EL (cell line): ENCODE measurements at places on chromosomes 1 and 21.

GRCh38 chr1:62810420-62811274 lies 26.7 kb downstream of the ATG4C start:
- no peak for DNase-seq

GRCh38 chr1:77889671-77890070 lies 1.2 kb downstream of the NEXN start:
- DNase-seq = peak; percentile 86

- no peak for DNase-seq
Observed at GRCh38 chr1:110680036-110680735, 5.4 kb upstream of the KCNA3 start.

DNA sequence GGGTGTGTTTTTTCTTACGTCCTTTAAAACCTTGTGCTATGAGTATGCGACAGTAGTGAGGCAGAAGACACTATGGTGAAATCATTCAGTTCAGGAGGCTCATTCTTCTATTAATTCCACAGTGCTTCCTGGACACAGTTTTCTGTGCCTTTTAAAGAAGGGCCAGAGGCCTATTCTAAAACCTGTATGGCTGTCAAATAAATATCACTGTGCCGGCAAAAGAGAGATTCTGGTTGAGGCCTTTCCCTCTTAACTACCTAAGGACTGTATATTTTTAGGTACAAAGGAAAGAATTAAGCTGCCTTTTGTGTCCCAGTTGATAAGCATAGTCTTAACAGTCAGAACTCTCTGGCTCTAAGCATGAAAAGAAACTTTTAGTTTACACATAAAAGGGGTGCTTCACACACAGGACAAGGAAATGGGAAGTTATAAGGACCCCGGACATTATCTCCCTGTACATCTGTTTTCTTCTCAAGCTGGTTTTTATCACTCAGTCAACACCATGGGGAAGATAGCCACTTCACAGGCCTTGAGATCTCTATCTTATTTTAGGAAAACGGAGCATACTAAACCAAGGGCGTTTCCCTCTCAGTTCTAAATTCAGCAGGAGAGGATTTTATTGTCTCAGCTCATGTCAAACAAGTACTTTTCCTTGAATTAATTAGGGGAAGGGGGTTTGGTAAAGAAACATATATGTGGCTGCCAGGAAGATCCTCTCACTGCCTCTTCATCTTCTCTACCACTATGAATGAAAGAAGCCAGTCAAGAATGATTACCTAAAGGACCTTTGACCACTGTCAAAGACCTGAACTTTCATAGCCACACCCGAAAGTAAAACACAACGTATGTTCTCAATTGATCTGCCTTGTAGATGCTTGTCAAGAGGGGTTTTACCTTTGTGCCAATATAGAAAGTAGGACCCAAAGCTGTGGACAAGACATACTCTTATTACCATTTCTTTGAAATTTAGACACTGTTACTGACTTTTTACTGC lies 71.4 kb upstream of the HSPA13 start:
- no peak for DNase-seq

GRCh38 chr1:59146651-59147358 lies 150.1 kb upstream of the FGGY start:
- peak; percentile 65 for DNase-seq

DNA sequence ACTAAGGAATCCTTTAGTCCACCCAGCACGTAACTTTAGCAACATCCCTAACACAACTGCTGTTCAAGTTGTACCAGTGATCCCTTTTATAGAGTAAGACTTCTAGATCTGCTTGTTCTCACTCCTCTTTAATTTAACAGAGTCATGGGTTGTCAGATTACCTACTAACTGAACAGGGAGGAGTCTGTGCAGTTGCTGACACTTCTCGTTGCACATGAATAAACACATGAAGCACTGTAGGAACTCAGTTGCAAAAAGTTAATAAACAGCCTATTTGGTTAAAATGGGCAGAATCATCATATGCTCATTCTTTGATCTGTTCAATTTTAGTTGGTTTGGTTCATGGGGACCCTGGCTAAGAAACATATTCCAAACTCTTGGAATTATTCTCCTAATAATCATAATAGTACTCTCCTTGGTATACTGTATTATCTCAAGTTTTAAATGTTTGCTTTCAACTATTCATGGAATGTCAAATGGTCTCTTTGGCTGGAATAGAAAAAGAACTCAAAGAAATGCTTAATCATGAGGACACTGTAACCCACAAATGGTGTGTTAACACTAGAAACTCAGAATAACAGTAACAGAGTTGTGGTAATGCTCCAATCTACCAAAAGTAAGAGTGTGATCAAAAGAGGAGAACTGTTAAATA lies 15.6 kb downstream of the PLPPR5 start:
- no peak for DNase-seq

DNA sequence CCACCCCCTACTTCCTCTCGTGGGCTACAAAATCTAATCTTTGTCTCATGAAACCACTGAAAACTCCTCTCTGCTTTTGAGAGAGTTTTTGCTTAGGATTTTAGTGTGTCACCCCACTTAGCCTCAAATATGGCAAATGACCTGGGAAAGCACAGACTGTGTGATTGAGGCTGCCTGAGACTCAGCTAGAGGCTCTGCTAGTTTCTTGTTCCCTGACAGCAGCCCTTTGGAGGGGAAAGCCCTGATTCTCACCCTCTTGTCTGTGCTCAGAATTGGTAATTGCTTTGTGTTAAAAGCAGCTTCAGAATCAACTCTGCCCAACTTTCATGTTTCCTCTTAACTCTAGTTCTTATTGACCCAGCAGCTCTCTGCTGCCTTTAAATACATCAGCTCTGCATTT lies 85.6 kb upstream of the ZP4 start:
- no peak for DNase-seq

- peak; percentile 45 for DNase-seq
Observed at GRCh38 chr1:115429884-115430283, 91.8 kb upstream of the NGF start.

DNA sequence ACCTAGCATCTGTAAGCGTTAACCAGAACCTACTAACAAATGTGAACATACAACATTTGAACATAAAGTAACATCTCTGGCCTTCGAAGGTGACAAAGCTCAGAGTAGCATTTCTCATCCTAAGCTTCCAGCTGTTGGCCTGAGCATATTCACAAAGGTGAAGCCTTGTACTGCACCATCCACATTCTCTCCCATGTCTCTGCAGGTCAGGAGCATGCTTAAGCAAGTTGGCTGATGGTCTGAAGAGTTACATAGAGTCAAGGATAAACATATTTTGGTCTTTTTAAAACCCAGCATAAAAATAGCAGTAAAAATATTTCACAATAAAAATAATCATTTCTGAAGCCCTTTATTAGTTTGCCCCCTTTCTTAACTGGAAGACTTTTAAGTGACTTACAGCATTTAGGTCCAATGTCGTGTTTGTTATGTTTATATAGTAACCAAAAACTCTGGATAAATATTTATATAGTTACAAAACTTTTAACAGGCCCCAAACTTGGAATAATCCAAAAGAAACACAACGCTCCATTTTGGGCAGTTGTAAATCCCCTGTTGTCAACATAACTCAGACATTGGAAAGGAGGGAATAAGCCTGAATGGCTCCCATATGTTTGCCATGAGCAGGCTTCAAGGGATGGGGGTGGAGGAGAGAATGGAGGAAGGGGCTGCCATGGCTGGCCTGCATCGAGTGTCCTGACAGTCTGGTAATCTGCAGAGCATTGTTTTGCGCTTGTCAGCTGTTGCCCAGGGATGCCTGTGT lies 42.8 kb upstream of the ENAH start:
- DNase-seq = no peak

GRCh38 chr1:99305626-99306025 lies 41.3 kb downstream of the PLPPR4 start:
- DNase-seq = peak; percentile 61

GRCh38 chr1:226870026-226870400 lies 403 bp upstream of the PSEN2 start:
- peak; percentile 53 for DNase-seq

DNA sequence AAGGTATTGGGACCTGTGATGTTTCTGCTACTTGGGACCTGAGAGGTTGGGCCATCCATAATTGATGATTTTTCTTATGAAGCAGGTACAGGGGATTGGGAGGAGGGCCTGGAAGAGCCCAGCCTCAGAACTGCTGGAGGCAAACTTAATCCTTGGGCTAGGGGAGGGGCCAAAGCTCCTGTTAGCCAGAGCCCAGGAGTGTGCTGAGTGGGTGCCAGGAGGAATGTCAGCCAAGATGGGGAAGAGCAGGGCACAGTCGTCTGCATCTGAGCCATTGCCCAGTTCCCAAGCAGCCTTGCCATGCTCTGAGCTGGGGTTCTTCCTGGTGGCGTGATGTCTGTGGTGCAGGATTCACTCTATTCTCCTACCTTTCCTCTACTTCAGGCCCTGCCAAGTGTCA lies 5.8 kb downstream of the MAPKAPK2 start:
- no peak for DNase-seq

- peak; percentile 83 for DNase-seq
Observed at GRCh38 chr1:1906185-1907097, 8.6 kb upstream of the CALML6 start.

DNA sequence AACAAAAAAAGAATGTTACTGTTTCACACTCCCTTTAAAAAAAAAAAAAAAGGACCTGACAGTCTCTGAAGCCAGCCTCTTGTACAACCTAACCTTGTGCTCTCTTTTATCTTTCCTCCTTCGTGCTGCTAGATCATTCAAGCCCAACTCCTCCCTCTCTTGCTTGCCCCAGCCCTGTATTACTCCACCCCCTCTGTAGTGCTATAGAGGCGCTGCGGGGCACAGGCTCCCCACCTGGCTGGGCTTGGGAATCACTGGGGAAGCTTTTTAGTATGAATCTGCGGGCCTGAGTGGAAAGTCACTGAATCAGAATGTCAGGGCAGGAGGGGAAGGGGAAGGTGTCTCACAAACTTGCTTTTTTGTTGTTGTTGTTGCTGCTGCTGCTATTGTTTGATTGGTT lies 383.7 kb upstream of the CAMK1G start:
- no peak for DNase-seq

DNA sequence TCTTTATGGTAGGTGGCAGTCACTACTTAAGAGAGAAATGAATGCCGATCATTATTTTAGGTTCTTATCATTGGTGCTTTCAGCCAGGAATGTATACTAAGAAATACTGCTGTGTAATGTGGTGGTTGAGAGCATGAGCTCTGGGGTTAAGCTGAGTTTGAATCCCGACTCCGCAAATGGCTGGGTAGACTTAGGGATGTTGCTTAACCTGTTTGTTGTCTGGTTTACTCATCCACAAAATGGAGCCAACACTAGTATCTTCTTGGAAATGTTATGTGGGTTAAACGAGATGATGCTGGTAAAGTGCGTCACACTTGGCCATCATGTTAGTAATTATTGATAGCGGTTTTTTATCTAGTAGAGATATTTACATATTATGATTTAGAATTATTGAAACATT lies 83.8 kb downstream of the WDR3 start:
- DNase-seq = no peak

DNA sequence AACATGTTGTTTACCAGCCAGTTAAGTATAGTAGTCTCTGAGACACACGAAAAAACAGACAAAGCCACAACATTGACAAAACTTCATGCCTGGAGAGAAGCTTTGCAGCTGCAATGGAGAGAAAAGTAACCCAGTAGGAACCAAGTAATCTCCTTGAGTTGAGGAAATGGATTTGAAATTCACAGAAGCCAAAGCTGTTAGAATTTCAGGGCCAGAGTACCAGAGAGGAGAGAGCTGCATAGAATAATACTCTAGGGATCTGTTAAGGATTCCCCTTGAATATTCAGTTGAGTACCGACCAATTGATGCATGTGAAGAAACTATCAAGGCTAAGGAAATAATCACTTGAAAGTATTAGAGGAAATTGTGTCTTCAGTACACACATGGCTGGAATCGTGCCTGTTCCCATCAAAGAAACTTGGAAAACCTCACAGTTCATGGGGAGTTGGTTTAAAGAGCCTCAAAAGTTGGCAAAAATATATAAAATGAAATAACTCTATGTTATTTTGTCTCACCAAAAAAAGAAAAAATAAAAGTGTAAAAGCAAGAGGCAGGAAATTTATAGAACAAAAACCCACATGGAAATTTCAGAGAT lies 324.0 kb upstream of the NEGR1 start:
- DNase-seq = no peak

DNA sequence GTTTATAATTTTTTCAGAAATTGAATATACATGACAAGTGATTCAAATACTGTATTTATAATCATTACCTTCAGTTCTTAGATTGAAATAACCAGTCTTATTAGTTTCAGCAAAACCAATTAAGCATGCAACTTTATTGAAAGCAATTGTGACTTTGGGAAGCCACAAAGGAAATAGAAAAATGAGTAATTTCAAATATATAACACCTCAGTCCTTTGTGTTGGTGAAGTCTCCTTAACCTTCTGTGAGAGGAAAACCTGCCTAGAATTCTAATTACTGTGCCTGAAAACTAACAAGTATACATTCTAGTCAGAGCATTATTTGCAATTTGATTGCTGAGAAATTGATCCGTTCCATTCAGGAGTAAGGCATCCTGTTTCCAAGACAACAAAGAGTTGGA lies 95.8 kb downstream of the S1PR1 start:
- DNase-seq = no peak

GRCh38 chr1:106964495-106964894 lies 92.0 kb upstream of the PRMT6 start:
- no peak for DNase-seq

DNA sequence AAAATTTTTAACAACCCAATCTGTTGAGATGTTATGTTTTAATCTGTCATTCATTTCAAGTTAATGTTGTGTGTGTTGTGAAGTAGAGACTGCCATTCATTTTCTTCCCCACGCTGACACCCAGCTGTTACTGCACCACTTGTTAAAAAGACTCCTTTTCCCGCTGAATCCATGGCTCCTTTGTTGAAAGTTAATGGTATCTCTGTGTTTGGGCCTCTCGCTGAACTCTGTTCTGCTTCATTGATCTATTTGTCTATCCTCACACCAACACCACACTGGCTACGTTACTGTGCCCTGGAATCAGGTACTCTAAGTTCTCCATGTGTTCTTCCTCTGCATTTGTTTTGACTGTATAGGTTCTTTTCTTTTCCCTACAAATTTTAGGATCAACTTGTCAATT lies 58.2 kb downstream of the PDE9A start:
- DNase-seq = no peak

GRCh38 chr1:28878796-28879195 lies 35.6 kb upstream of the EPB41 start:
- DNase-seq = no peak
